ENCODE measurements at places on chromosomes 2 and 18.
A peak's percentile ranks its signal among the peaks of the same experiment; 100 is the strongest.

- DNase-seq, result no peak
These were observed 19.0 kb downstream of the ACVR2A start for GRCh38 chr2:147863835-147864234.

DNA sequence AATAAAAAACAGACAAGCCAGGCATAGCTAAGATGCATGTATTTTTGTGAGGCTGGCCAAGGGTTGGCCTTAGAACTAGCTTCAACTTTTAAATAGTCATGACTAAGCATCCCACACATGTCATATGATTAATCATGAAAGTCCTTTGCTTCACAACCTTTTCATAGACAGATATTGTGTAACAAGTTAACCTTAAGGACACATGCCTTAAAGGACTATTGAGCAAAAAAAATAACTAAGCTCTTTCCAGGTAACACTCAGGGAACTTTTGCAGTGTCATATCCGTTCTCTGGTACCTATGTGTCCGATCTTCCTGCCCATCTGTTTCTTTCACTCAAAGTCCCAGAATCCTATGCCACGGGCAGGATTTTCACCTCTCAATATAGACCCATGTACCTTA lies 498.4 kb downstream of the STK39 start:
- no peak for DNase-seq

- DNase-seq, result no peak
These were observed 126.5 kb downstream of the TTC32 start for GRCh38 chr2:19775315-19775714.

GRCh38 chr2:176174382-176174823 lies 14.1 kb upstream of the HOXD1 start:
- no peak for DNase-seq

DNA sequence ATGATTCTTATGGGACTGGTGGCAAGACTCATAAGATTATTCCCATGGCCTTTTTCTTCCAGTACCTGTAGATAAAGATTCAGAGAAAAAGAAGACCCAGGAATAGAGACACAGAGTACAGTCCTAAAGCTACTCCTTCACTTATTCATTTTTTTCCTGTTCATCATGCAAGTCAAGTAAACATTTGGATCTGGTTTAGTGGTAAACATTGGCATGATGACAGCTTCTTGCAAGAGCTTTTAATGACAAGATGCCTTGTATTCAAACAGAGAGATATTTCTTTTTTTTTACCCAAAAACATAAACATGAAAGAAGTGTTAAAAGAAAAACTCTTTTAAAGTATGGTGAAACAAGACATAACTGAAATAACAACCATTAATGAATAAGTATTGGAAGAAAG lies 20.2 kb downstream of the CXCR2 start:
- no peak for DNase-seq

DNA sequence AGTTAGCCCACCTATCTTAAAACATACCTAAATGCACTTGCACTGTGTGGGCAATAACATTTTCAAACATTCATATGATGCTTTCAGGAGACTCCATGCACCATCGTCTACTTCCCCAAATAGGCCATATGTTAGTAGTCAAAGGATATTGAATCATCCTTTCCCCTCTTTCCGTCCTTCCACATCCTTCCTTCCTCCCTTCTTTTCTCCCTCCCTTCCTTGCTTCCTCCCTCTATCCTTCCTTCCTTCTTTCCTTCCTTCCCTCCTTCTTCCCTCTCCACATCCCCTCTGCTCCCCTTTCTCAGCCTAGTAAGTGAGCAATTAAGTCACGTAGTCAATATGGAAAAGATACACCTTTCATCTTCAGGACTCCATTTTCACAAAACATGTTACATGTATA lies 73.8 kb downstream of the ZEB2 start:
- no peak for DNase-seq

- DNase-seq, result no peak
These were observed 128.2 kb upstream of the DNAJC10 start for GRCh38 chr2:182587831-182588230.

DNA sequence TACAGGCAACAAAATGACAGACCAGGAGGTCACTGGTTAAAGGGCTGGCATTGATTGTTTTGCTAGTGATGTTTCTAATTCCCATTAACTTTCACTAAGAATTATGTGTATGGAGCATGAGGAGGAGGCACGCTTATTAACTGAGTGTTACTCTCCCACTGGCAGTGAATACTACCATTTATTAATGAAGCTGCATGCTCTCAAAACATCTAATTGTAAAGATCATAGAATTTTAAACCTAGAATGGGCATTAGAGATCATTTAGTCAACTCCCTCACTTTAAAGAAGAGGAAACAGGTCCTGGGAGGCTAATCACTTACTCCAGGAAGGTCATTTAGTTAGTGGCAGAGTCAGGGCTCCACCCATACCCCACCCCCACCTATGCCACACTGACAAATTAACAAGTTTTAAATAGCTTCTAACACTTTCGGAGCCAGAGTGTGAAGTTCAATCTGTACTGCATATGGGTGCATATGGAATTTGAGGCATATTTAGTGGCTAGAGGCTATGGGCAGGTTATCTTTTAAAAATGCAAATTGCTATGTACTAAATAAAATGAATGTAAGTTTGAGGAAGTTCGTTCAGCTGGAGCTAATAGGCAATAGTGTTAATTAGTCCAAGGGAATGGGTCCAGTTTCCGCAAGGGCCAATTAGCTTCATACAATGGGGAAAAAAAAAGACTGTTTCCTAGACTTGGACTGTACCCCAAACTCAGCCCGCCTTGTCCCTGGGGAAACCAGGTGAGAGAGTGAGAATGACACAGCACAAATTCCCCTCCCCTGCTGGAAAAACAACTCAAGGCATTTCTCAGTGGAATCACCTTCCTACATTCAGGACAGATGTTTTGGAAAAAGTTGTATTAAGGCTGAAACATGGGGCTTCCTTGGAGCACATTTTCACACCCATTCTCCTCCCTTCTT lies 178.8 kb downstream of the ICOS start:
- DNase-seq, result no peak

DNA sequence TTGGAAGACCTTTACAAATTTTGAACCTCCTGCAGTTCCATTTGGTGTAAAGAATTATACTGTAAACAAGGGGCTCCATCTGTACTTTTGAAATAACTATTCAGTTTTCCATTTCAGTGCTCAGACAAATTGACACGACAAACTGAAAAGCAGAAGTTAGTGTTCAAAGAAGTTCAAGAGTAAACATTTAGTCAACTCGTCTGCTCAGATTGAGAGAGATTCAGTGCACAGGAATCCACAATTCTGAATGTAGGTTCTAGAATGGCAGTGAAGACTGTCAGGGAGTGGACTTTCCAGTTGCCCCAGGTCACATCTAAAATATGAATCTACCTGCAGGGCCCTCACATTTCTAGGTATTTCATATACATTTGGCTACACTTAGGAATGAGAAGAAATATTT lies 322.3 kb upstream of the TCF4 start:
- DNase-seq, result no peak

DNA sequence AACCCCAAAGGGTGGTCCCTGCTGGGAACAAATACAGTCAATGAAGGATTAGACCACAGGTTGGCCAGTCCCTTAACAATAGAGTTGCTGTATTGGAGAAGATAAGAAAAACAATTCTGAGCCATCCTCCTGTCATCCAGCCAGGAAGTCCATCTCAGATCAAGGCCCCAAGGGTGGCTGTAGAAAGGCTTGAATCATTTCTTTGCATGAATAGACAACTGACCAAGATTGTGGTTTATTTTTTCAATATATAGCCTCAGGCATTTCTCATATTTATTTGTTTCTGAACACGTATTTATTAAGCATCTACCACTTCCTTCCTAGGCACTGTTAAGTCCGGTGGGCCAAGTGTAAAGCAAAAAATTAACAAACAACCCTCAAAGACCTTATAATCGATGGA lies 274.4 kb upstream of the SLC14A2 start:
- DNase-seq, result no peak

- DNase-seq, result no peak
These were observed 2.0 kb upstream of the MARCO start for GRCh38 chr2:118939994-118940393.

DNA sequence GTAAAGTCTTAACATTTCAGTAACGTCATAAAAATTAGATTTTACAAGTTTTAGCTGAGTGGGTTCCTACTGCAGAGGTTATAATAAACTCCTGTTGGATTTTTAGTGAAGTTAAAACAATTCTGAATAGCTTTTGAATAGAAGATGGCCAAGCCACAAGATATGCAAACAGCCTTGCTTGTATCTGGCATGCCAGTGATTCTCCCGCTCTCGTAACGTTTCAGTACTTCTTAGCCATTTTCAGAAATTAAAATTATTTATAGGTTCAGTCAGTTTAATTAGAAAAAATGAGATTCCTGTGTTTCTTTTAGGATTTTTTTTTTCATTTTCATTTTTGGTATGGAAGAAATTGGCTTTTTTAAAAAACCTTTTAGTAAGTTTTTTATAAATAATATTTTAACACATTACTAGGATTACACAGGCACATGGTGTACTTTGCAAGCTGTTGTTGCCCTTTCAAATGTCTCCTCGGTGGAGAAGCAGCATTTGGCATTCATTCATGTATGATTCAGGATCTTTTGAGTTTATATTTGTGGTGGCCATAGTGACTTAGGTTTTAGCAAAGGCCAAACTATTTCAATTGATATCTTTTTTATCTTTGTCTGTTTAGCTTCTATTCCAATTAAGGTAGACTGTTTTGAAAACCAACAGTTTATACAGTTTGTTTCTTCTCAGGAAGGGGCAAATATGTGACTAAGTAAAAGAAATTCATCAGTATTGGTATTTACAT lies 30.6 kb upstream of the RND3 start:
- no peak for DNase-seq

- DNase-seq, result no peak
These were observed 110.4 kb downstream of the ADCYAP1 start for GRCh38 chr18:1014951-1015624.

GRCh38 chr2:22929998-22930397 lies 455.0 kb upstream of the KLHL29 start:
- no peak for DNase-seq

- DNase-seq, result no peak
These were observed 979 bp downstream of the LONRF2 start for GRCh38 chr2:100321179-100321865.

DNA sequence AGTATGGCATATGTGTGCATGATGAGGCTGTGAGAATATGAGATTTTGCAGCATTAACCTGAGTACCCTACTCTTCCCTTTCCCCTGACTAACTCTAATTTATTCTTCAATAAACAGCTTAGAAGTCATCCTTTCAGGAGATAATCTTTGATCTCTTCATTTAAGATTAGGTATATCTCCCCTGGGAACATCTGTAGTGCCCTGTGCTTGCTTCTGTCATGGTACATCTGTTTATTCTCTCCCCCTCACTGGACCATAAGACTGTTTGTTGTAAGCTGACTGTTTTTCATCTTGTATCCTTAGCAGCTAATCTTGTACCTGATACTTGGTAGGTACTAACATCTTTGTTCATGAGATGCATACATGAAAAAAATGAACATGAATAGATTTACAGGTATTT lies 83.1 kb downstream of the MBD5 start:
- DNase-seq, result no peak

DNA sequence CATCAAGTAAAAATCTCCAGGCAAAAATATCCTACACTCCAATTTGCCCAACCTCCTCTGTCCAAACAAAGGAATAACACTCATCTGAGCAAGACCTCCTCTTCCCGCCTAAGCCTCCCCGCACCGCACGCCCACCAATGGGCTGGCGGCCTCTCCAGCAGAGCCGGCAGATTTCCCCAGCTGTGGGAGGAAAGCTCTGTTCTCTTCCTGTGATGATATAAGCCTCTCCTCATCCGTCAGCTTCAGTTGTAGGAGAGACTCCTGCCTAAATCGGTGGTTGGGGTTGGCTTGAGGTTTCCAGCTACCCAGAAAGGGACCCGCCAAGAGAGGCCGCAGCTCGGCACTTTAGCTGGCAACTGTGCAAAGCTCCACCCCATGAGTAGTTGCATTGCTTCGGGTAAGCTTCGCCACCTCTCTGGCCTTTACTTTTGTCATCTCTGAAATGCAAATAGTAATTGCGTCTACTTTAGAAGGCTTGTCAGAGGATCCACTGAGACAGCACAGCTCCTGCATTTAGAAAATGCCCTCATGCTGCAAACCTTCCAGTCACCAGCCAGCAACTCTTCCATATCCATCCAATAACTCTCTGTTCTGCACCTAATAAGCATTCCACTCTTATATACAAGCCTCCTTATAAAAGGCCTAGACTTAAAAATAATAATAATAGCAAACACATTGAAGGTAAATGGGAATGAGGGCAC lies 146.4 kb downstream of the MYT1L start:
- DNase-seq, result no peak

DNA sequence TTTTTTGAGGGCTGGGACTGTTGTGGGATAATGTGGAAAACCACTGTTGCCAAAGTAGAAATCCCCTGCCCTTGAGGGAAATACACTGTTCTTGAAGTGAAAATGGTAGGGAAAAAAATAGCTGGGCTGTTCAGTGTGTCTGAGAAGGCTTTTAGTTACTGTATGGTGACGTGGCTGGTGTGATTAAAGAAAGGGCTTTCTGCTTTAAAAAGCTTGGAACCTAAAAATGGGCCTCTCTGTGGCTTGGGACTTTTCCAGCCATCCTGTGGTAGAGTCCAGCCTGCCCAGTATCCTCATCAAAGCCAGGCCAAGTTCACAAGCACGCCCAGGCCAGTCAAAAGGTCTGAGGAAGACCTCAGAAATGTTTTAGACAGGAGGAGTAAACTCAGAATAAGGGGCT lies 6.8 kb downstream of the MGAT5 start:
- DNase-seq, result peak; percentile 30
